ENCODE measurements at places on chromosomes 16 and 17.

- DNase-seq = no peak
Measured at GRCh38 chr16:77944631-77945030, 77.7 kb upstream of the CLEC3A start.

GRCh38 chr16:22141767-22142166, 20.5 kb upstream of the SDR42E2 start:
- DNase-seq = no peak

DNA sequence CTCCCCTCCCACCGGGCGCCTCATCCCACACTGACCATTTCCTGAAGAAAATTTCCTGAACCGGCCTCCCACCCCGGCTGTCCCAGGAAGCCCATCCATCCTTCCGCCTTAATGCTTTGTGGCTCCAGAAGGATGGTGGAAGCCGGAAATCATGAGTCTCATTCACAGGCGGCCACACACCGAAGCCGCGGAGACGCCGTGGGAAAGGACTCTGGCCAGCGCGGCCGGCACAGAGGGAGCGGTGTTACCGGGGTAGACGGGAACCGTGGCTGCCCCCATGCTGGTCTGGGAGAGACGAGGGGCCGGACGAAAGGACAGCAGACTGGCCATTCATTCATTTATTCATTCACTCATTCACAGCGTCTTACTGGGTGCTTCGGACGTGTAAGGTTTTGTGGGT, 326.8 kb downstream of the SEC14L1 start:
- no peak for DNase-seq

DNA sequence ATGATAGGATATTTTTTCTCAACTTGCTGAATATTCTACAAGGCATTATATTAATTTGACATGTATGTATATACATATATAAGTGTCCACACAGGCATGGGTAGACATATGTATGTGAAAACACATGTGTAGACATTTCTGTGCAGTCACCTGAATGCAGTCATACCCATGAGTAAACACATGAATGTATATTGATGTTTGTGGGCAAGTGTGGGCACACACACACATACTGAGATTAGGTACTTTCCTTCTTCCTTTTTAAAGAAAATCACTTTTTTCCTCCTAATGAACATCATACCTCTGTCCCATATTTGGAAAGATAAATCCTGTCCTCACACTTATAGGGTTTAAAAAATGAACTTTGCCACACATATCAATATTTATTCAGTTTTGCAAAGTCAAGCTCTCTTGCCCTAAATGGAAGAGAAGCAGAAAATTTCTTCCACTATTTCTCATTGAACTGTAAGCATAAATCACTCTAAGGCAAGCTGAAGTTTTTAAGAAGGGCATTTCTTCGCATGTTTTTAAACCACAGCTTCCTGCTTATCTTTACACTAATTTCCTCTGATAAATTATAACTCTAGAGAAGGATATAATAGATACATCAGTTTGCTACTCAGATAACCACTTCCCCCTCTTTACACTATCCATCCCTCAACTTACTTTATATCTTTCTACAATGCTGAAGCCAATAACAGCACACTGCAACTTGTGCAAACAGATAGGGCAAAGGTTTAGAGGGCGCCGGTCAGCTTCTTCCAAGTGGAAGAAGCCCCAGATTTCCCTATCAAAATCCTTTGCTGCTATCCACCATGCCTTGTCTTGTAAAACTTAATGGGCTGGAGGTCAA, 49.6 kb upstream of the LRRC37A3 start:
- DNase-seq = no peak

DNA sequence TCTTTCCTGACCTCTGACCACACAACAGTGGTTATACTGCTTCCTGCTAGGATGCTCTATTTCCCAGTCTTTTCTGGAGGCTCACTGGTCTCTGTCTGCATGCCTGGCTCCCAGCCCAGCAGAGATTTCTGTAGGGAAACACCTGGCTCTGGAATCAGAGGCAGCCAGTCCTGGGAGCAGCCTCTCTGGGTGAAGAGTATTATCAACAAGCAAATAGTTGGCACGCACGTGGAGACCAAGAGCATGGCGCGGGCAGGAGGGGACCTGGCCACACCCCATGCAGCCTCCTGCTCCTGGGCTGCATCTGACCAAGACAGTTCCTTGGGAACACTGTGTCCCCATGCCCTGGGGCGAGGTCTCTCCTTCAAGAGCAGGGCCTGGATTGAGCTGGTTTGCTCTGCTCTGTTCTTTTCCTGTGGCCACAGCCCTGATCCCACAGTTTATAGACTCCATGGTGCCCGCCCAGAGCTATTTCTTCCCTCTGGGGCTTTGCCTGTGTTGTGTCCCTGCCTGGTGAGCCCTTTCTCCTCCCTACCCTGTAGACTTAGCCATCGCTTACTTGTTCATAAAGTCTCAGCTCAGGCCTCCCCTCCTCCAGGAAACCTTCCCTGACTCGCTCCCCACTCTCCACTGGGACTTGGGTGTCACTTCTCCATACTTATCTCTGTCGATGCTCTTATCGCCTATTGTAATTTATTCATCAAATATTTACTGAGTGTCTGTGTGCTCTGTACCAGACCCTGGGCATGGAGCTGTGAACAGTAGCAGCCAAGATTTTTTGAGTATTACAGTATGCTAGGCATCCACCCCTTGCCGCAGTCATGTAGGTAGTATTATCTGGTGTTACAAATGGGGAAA, 60.6 kb downstream of the SCNN1B start:
- no peak for DNase-seq

DNA sequence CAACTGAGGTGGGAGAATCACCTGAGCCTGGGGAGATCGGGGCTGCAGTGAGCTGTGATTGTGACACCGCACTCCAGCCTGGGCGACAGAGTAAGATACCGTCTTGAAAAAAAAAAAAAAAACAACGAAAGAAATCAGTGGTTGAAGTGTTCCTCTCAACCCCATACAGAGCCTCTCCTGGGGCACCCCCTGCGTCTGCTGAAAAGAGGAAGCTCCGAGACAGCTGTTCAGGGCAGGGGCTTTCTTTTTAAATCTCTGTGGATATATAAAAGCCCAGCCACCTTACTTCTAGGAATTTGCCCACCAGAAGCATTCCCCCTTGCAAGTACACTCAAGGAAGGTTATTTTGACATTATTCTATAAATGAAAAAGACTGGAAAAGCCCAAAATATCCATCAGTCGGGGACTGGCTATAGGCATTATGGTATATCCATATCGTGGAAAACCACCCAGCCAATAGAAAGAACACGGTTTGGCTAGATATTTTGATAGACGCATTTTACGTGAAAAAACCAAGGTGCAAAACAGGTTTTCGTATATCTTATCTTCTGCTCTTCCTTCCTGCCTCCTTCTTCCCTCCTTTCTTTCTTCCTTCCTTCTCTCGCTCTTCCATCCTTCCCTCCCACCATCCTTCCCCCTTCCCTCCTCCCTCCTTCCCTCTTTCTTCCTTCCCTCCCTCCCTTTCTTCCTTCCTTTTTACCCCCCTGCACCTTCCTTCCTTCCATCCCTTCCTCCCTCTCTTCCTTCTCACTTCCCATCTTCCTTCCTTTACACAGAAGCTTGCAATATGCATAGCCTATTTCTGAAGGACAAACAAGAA, 9.2 kb upstream of the CCL22 start:
- no peak for DNase-seq
